ENCODE measurements at places on chromosomes 1 and 21.

DNA sequence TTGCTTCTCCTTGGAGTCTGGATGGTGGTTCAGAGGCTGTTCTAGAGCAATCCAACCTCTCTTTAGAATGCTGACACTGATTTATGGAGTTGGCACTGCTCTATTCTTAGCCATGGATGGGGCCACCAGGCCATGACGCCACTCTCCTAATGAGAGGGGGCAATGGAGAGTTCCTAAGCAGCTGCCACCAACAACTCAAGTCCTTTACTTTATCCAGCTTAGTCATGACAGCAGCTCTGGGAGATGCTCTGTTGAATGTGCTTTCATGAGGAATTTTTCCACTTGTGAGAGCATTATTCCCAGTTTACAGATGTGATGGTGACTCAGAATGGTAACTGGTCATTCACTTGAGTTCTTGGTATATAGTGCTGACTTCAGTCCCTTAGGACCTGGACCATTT is 366.3 kb downstream of the HHAT start:
- no peak for DNase-seq

- DNase-seq, result no peak
Measured at GRCh38 chr1:185880779-185881333, 146.7 kb downstream of the HMCN1 start.

- no peak for DNase-seq
Measured at GRCh38 chr1:244989813-244990212, 125.5 kb upstream of the HNRNPU start.

DNA sequence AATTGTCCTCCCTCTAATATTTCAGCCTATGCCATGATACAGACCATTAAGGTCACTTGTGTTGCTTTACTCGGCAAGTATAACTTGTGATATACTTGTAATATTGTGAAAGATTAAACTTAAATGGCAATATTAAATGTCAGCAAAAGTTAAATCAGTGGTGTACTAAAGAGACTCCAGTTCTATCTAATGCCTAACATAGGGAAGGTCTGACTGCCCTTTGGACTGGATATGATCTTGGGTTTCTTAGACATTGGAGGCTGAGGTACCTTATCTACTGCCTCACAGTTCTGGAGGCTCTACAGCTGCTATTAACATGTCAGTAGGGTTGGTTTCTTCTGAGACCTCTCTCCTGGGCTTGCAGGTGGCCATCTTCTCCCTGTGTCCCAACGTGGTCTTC is 89.9 kb downstream of the MT1HL1 start:
- DNase-seq, result no peak

- no peak for DNase-seq
Measured at GRCh38 chr1:221316491-221317056, 425.3 kb downstream of the DUSP10 start.

GRCh38 chr1:183913567-183913993 is 108.7 kb downstream of the RGL1 start:
- no peak for DNase-seq

- DNase-seq, result no peak
Measured at GRCh38 chr1:226003502-226004170, 4.5 kb upstream of the SDE2 start.

DNA sequence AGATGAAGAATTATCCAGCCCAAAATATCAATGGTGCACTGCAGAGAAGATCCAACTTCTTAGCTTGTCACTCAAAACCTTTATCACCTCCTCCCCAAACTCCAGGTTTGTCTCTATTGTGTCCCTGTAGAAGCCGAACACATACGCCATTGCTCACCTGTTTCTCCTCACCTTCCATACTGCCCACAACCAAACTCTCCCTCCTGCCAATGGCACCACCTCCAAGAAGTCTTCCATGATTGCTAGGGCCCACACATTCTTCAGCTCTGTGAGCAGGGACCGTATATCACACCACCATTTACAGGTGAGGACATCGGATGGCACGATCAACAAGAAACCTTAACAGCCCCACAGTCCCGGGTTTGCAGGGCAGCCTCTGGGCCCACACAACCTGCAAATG is 2.2 kb downstream of the LAPTM5 start:
- DNase-seq, result no peak

DNA sequence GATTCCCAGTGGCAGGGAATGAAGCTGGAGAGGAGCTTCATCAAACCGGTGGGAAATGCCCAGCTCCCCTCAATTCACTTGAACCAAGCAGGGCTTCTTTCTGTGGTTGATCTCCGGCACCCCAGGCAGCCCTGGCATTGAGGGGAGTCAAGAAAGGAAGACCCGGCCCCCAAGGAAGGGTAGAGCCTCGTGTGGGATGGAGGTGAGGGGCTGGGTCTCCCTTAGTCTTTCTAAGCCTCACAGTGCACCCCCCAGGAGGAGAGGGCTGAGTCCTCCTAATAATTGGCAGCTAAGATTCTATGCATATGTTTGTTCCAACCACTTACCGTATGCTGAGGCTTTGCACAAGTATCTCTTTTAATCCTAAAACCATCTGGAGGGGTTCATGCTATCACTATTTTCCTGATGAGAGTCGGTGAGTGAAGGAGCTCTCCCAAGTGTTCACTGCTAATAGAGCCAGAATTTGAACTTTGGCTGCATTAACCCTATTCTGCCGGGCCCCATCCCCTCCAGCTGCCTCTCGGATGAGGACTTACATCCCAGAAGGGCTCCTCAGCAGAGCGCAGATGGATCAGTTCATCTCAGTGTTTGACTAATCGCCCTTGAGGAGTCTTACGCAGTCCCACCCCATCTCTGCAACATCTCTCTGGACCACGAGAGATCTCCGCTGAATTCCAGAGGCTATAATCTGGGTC is 33.1 kb upstream of the TMEM51 start:
- no peak for DNase-seq

GRCh38 chr1:19206947-19207346 is 3.1 kb downstream of the UBR4 start:
- no peak for DNase-seq

- DNase-seq, result no peak
Measured at GRCh38 chr1:18035145-18035544, 72.5 kb upstream of the IGSF21 start.

DNA sequence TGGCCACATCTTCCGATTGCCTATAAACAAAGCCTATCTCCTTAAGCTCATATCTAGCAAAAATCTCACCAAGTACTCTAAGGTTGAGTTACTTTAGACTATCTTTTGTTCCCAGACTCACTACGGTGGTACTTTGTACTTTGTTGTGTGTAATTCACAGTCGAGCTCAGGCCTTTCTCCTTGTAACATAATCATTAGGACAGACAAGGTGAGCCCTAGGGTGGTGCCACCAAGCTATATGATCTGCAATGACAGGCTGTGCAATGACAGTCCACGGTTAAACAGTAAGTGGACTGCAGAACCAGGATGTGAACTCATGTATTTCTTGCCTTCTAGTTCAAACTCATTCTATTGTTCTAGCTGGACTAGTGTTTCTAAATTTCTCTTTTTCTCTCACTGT is 132.2 kb downstream of the UBE2U start:
- no peak for DNase-seq

DNA sequence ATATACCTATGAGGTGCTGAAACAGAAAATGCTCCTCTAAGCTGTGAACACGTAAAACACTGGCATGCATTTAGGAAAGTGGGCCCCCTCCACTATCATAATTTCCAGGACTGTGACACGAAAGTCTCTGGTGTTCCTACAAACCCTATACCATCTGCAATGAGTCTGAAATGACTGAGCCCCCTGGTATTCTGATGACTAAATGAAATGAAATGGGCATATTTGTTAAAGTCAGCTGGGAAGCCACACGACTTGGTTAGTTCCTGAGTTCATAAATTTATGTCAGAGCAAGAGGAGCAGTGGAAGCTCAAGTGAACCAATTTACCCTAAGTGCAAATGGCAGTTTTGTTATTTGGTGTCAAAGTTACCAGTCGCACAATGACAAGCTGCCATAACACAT is 182.3 kb downstream of the KCTD3 start:
- DNase-seq, result no peak

- no peak for DNase-seq
Measured at GRCh38 chr1:169486281-169487051, 722 bp upstream of the SLC19A2 start.

DNA sequence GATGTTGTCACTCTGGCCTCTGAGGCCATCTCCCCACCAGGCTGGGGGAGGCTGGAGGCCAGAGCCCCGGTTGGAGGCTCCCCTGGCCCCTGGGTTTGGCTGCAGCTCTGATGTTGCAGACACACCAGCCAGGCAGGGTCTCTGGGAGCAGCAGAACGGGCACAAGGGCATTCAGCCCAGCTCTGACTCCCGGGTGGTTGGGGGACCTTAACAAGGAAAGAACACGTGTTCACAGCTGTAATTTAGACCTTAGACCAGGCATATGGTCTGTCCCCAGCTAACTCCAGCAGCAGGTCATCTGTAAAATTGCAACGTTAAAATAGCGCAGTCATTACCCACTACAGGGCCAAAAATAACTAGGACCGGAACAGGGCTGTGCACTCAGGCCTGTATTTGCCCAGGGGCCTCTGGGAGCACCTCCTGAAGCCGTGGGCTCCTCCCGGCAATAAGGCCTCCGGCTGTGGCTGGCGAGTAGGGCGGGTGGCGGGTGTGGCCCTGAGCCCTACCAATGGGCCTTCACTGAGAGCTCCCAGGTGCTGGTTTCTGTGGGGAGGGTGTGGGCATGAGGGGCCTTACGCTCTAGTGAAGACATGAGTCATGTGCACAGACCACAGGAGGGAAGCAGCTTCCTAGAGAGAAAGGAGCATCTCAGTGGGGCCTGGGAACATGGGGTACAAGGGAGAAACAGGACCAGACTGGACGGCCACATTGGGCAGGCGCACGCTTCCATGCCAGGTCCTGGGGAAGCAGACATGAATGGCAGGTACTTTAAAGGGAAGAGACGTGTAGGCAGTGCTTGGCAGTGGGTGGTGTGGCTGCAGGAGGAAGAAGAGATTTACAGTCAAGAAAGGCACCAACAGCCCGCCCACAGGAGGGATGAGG is 6.1 kb downstream of the LDLRAP1 start:
- no peak for DNase-seq

GRCh38 chr1:22318279-22318981 is 133.2 kb upstream of the ZBTB40 start:
- DNase-seq, result peak; percentile 94

DNA sequence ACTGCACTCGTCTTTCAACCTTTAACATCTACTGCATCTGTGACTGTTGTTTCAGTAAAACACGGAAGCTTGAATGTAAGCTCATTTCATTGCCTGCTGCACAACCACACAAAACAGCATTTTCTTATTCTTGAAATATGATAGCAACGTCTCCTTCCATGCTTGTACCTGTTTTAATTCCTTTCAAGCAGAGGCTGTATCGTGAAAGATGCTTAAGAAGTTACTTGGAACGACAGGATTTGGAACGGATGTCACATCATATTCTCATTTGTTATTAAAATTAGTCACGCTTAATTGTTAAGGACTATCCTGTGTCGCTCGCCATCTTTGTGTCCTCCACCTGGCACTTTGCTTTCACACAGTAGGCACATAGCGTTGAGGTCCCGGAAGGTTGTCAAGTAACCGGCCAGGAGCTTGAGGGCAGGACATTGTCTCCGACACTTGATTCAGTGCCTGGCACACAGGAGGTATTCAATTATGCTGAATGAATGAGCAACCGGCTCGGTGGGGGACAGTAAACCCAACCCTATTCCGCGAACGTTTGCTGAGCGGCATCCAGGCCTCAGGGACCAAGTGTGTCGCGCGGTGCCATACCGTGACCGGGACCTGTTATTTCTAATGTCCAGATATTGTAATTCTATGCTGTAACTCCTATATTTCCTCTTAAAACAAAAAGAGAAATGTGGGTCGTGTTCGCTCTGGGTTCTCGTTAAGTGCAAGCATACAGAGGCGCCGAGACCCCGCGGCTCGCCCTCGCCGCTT is 499 bp upstream of the SH3GLB1 start:
- no peak for DNase-seq

All from islet precursor cell (in vitro differentiated cells).